ENCODE measurements at places on chromosomes 3 and 15. TPM values are rescaled to one million over a fixed set of nuclear protein-coding genes. Genes with fewer than 3 reads are reported as not detected.
A peak's percentile ranks its signal among the peaks of the same experiment; 100 is the strongest.

DNA sequence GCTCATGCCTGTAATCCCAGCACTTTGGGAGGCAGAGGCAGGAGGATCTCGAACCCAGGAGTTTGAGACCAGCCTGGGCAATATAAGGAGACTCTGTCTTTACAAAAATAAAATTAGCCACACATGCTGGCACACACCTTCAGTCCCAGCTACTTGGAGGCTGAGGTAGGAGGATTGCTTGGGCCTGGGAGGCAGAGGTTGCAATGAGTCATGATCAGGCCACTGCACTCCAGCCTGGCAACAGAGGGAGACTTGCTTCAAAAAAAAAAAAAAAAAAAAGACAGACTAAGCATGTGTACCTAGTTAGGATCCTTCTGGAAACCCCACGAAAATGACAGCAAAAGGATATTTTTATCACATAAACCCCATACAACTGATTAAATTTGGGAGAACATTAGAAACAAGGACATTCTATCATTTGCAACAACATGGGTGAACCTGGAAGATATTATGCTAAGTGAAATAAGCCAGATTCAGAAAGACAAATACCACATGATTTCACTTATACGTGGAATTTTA, 44.9 kb downstream of the METTL6 start:
- DNase-seq: no peak

- no peak for DNase-seq
Measured at GRCh38 chr15:80679167-80679803, 15.8 kb upstream of the ABHD17C start.

DNA sequence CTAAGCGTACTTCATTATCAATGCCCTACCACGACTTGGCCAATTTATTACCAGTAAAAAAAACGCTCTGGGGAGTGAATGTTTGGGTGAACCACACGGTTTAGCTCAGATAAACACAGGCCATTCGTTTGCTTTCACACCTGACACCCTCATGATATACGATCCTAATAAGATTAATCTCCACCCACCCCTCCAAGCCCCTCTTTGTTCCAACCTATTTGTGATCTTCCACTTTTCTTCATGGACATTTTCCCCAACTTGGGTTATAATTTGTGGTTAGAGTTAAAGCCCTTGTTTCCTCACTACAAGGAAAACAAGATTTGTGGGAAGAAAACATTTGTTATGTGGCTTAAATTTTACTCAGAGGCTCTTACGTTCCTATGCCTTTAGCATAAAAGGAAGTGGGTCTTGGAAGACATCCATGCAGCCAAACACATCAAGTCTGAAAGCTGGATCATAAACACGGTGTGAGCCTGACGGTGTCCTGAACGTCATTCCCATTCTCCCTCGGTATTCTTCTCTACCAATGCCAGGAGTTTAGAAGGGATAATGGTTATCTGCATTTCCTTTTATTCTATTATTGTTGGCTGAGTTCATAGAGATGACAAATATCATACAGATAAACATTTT, 518.9 kb downstream of the NR2F2 start:
- no peak for DNase-seq

DNA sequence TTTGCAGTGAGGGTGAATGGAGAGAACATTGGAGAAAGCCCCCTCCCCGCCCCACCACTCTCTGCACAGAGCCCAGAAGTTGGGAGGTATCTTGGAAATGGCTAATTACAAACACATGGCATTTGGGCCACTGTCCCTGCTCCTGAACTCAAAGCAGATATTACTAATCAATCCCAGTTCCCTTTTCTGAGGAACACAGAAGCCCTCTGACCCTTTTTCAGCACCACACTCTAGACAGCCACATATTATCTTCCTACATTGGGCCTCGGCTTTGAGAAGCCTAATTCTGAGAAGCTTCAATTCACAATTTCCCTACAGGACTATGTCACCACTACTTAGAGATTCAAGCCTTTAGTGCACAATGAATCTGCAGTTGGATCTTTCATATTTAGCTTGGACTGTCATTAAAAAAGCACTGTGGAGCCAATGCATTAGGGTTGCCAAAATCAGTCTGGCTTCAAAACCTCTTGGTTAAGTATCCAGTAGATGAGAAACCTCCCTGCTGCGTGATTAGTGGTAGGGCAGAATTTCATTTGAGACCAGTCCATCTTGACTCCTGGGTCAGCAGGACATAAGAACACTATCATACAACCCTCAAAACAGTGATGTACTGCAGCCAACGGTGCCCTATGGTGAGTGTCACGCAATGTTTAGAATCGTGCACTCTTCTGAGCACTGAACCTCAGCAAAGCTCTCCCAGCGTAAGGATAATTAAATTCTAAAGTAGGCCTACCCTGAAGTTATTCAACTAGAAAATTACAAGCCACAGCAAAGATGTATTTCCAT, 26.1 kb downstream of the MGLL start:
- no peak for DNase-seq

- no peak for DNase-seq
Measured at GRCh38 chr3:149188494-149188893, 33.1 kb downstream of the CP start.

The PIERCE2 gene
- total RNA-seq: 1.6 TPM

GRCh38 chr3:114404590-114404989, 110.8 kb downstream of the TIGIT start:
- DNase-seq: no peak

DNA sequence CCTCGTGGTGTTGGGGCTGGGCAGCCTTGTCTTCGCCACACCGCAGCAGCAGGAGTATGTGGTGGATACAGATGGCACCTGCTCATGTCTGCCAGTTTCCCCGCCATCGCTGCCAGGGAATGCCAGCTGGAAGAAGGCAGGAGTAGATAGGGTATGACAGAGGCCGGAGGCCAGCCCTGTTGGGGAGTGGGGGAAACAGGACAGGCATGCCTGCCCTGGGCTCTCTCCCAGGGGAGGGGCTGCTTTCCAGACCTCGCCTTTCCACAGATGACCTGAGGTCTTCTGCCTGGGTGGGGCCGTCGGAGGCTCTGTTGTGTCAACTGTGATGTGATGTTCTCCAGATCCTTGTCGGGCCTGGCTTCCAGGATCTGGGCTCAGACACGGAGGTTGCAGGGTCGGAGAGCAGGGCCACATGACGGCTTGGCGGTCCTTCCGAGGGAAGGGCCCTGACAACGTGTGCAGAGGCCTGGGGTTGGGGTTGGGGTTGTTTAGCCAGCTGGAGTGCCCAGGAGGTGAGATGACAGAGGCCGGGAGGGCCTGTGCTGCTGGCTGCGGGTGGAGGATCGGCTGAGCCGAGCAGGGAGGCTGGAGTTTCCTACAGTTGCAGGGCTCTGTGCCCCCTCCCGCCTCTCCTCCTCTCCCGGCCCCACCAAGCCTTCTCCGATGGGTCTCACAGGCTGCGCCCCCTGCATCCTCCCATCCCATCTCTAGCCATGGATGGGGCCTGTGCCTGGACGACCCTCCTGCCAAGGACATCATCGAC, 102.0 kb downstream of the TBC1D2B start:
- no peak for DNase-seq

DNA sequence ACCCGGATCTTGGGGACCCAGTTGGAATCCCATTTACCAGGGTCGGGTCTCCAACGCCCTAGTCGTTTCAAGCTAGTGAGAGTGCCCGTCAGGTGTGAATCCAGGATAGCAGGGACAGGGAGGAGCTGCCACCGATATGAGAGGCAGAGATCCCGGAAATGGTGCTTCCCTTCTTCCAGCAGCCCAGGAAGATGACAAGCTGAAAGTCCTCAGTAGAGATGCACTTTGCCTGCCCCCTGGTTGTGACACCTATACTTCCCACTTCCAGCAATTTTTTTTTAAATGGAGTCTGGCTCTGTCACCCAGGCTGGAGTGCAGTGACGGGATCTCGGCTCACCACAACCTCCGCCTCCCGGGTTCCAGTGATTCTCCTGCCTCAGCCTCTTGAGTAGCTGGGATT, 503.0 kb downstream of the NTRK3 start:
- peak; percentile 15 for DNase-seq

The P2RY13 gene
- not detected for total RNA-seq

DNA sequence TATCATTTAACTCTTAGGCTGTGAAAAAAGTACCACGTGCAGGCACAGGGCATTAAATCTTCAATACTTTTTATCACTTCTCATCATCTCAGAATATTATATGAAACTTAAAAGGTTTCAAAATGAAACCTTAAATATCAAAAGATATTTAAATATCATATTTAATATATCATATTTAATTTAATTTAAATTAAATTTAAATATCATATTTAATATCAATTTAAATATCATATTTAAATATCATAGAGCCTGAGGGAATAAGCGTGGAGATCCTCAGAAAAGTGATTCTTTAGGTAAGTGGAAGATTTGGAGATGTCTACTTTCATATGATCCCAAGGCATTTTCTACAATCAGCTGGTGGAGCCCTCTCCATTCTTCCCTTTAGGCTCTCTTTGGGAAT, 716.6 kb downstream of the OTOL1 start:
- no peak for DNase-seq

The PLAAT1 gene
- 3.9 TPM for total RNA-seq

DNA sequence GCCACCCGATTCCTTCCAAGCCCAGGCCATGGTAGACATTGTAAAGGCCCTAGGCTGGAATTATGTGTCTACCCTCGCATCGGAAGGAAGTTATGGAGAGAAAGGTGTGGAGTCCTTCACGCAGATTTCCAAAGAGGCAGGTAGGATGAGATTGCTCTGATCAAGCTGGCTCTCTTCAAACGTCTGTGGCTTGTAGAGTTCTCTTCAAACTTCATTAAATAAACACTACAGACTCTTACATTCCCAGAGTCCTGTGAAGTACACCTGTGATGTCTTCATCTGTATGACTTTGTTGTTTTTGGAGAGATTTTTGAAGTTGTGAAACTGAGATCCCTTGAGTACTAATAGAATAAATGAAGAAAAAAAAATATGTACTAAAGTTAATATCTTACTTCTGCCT, 285.6 kb downstream of the GRM7 start:
- no peak for DNase-seq

All from WTC11 (cell line).